CD4-positive, alpha-beta T cell treated with Interleukin-17A for 1 hour (primary cell): ENCODE measurements at places on chromosomes 13 and 19.

GRCh38 chr19:58513694-58514563, 2.1 kb upstream of the SLC27A5 start:
- DNase-seq = peak; percentile 93

DNA sequence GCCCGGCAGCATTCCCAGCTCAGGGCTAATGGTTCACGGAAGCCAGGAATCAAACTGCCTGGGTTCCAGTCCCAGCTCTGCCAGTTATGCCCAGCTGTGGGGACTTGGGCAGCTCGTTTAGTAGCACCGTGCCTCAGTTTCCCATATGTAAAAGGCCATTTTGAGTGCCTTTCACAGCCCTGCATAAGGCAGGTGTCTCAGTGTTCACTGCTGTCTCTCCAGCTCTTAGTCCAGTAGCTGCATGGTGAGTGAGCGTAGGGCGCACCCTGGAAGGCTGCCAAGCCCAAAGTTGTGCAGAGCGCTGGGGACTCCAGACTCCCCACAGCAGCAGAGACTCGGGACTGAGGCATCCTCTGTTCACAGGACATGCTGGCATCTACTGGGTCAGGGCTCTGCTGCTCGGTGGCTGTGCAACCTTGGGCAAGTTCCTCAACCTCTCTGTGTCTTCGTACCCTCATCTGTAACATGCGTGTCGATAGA, 5.5 kb downstream of the RPL28 start:
- no peak for DNase-seq

DNA sequence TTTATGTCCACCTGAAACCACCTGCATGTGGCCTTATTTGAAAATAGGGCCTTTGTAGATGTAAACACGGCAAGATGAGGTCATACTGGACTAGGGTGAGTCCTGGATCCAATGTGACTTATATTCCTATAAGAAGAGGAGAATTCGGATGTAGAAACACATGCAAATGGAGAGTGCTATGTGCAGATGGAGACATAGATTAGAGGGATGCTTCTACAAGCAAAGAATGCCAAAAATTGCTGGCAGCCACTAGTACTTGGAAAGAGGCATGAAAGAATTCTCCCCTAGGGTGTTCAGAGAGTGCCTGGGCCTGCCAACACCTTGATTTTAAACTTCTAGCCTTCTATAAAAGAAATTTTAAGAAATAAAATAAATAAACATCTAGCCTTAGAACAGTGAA, 226.1 kb downstream of the RFC3 start:
- no peak for DNase-seq

- DNase-seq = no peak
These were observed 793.9 kb upstream of the PCDH20 start for GRCh38 chr13:62209529-62209928.

GRCh38 chr13:23750383-23751121, 138.6 kb downstream of the MIPEP start:
- no peak for DNase-seq

DNA sequence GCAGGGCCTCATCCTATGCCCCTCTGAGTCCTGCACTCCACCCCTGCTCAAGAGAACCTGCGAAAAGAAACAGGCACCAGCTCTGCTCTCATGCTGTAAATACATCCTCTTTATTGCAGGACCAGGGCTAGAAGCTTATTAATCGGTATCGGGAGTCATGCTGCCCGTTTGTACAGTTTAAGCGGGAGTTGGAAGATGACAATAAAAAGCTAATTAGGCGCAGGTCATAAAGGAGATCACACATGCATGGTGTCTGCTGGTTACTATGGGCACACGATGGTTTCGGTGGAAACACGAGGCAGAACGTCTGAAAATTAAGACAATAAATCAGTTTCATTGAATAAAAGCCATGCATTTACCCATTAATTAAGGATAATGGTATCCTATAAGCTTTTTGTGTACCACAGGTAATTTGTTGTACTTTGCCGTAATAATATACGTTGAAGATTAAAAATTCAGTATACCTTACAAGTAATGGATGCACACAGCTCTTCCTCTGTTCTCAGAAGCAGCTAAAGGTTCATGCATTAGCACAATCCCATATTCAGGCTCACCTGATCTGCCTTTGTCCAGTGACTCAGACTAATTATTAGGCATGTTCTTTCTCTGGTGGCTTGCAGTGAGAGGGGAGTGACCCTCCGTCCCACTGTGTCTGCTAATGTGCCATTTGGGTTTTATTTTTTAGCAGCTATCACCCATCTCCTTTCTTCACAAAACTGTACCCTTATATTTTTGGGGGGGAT, 406.0 kb downstream of the TSHZ3 start:
- no peak for DNase-seq
